ENCODE measurements at places on chromosomes 2 and 18.

DNA sequence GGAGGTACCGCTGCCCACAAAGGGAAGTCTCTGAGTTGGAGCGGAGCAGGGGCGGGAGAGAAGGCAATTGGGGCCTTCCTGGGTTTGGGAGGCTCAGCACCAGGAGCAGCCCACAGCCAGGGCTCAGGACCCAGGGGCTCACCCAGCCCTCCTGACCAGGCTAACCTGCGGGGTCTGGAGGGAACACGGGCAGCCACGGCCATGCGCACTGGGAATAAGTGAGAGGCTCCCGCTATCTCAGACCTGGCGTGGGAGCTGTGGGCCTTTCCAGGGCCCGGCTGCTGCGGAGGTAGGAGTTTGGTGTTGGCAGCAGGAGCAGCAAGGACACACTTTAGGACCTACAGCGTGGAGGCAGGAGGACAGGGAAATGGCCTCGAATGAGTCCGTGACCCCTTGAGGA, 69.0 kb downstream of the RRM2 start:
- DNase-seq = no peak

- peak; percentile 49 for DNase-seq
These were observed 13.0 kb upstream of the FAHD2A start for GRCh38 chr2:95389245-95390119.

DNA sequence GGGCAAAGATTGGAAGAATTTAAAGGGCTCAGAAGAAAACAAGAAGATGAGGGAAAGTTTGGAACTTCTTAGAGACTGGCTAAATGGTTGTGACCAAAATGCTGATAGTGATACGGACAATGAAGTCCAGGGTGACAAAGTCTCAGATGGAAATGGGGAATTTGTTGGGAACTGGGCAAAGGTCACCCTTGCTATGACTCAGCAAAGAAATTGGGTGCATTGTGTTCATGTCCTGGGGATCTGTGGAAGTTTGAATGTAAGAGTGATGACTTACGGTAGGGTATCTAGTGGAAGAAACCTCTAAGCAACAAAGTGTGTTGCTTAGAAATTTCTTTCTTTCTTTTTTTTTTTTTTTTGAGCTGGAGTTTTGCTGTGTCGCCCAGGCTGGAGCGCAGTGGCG, 6.0 kb upstream of the IL1A start:
- no peak for DNase-seq

DNA sequence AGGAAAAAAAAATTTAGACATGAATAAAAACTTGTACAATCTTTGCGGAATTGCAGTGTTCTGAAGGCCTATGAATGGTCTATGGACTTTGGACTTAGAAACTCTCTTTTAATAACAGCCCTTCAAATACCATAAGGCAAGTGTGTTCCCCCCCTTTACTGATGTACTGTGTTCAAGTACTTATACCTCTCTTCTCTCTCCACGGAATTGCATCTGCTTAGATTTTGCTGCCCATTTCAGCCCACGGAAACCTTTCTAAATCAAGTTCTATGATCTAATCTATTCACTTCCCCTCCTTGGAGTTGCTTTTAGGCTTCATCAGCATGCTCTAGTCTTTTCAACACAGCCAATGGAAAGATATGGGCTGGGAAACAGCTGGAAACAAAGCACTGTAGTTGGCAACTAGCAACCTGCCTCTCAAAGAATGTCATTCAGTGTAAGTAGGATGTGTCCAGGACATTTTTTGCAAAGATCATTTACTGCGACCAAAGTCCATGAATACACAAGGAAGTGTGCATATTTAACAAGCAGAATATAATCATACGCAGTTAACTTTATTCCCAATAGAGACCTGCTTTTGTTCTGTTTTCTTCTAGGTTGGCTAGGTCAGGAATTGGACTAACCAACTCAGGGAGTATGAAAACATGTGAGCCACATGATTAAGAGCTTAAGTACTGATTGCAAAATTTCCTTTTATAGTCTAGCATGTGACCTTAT, 58.0 kb downstream of the SLC40A1 start:
- DNase-seq = no peak

GRCh38 chr2:37742286-37742685, 70.8 kb upstream of the CDC42EP3 start:
- no peak for DNase-seq

DNA sequence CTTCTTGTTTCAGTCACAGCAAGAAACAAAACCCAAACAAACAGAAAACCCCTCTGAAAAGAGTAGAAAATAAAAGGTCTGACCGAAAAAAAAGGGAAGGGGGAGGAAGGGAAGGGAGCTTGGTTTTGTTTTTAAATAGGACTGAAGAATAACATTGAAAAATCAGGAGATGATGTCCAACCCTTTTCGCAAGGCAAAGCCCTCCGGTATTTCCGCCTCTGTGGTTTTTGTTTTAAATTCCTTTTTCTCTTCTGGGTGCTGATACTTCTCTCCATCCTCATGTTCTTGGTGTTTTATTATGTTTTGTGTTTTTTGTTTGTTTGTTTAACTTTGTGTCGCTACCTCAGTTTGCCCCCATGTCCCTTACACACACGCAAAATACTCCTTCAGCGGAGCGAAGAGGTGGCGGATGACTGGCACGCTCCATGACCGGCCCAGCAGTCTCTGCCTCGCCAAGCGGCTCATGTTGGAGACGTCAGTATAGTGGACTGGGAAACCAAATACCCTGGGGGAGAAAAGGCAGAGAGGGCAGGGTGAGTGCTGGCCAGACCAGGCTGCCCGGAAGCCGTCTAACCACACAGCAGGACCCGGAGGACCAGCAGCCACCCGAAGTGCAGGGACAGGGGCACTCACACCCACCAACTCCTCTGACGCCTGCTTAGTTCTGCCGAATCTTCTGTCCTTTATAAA, 65.7 kb upstream of the POMC start:
- DNase-seq = no peak

DNA sequence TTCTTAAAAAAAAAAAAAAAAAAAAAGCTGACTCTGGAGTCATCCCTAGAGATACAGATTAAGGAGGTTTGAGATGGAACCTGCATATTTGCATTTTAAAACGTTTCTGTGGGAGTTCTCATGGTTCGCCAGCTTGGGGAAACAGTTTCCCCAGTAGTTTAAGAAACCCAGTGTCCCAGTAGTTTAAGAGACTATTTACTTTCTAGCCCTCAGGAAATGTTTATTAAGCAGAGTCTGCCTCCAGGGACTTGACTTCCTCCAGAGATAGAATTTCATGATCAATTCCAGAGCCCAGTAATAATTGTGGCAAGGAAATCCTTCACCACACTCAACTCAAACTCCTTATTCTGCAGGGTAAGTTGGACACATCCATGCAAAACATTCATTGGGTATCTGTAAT, 39.1 kb downstream of the DIPK1C start:
- no peak for DNase-seq

DNA sequence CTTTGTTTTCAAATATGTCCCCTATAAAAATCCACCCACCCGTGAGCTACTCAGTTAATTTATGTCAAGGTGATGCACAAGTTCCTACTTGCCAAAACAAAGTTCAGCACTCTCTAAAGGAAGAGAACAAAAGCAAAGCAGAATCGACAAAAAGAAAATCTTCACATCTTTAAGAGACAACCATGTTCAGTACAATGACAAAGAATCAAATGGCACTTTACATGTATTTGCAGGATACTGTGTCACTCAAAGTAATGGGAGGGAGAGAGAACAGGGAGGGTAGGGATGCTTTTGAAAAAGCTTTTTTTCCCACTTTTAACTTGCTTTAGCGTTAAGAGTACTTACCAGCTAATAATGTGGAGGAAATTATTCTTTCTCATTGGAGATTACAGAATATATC, 39.0 kb upstream of the FAM237A start:
- DNase-seq = no peak

DNA sequence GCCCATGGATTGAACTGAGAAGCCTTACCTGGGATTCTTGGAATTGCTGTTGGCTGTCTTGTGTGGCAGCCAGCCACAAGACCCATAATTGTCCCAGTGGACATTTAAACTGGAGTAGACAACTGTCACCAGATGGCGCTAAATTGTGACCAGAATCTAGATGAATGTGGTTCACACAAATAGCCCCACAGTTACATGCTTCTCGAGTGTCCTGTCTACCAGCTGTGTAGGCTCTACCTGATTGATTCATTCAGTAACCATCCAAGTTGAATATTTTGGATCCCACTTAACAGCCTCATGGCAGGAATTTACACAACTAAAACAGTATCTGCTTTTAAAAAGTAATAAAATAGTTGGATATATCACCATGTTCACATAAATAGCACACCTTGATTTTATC, 73.2 kb downstream of the MAP4K4 start:
- DNase-seq = no peak

DNA sequence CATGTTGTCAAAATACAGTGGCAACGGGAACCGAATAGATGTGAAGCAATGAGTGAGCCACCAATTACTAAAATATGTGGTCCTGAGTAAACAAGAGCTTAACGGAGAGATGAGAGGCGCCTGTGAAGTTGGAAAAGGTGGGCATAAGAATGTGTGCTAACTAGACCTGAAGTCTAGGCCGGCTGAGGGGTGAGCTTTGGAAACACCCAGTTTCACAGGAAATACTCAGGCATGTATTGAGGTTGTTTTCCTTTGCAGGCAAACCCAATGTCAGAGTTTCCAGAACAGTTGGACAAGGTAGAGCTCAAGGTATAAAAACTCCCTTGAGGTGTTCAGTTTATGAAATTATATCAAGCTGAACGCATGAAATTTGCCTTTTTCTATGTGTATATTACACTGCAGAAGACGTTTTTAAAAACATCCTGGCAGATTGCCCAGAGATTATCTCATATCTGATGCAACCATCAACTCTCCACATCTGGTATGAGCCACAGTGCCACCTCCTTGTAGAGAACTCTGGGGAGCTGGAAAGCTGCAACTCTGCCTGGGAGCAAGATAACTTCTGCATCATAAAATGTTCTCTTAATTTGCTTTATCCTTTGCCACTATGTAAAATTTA, 3.9 kb upstream of the WDSUB1 start:
- peak; percentile 53 for DNase-seq

DNA sequence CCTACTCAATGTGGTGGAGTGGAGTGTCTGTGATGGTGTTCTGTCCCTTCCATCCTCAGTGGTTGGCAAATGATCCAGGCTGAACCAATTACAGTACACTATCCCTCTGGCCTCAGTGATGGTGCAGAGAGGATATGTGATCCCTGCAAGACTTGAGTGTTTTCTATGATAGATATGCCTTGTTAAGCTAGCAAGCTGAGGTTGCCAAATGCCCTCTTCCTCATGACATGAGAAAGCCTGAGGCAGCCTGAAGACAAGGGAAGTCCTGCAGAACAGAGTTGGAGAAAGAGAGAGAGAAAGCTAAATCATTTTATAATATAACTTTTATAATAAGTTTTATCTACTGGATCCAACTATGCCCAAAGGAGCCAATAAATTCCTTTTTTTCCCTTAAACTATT, 41.6 kb upstream of the GORASP2 start:
- no peak for DNase-seq

DNA sequence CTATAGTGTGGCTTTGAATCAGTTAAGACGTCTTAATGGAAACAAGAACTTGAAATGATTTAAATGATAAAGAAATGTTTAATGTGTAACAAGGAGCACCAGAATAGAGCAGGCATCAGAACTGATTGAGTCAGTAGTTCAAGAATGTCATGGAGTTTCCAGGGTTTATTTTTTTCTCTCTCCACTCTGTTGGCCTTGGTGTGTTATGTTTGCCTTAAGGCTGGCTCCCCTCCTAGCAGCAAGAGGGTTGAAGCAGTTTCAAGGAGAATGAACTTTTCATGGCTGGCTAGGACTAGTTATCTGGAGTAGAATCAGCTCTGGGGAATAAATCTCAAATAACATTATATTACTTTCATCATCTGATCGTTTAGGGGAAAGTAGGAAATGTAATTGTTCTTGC, 13.4 kb upstream of the GLS start:
- DNase-seq = no peak

GRCh38 chr2:105813405-105813804, 68.7 kb downstream of the NCK2 start:
- no peak for DNase-seq

DNA sequence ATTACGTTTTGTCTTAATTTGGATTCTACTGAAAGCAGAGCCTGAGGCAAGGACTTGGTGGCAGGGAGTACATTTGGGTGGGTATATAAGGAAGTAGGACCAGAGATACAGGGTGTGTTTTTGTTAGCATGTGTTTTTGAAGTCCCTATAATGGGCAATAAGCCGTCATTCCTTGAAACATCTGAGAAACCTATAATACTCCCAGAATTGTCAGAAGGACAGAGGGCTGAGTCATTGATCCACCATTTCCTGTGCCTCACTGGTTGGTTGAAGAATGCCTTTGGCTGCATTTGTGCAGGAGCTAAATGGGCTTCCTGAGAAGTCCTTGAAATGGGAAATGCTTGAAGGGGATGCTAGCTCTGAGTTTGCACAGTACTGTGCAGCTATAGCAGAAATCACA, 281.8 kb upstream of the ZEB2 start:
- peak; percentile 68 for DNase-seq

DNA sequence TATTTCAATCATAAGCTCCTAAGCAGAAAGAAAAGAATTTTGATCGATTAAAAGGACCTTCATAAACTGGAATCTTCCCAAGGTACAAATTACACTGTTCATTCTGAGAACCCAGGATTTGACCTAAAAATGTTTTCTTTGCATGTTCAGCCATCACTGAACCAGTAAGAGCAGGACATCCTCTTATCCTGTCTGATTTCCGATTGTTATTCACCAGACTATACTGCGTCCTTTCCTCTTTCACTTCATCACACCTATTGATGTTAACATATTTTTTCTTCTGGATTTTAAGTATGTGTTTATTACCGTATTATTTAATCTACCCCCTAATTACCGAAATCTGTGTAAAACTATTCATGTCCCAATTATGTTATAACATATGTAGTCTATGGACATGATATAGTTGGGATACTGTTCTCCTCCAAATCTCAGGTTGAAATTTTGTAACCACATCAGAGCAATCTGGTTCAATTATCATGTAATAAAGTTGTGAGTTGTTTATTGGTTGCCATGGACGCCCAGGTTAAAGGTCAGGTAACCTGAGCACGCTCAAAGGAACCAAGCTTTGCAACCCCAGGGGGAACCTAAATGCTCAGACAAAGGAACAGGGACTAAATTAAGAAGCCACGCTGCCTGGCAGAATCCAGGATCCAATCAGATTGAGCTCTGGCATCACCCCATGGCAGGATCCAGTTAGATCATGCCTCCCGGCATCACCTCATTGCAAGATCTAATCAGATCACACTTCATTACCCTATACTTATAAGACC, 11.6 kb upstream of the TBC1D8 start:
- no peak for DNase-seq

- DNase-seq = no peak
These were observed 16.0 kb downstream of the INSIG2 start for GRCh38 chr2:118103951-118104940.

DNA sequence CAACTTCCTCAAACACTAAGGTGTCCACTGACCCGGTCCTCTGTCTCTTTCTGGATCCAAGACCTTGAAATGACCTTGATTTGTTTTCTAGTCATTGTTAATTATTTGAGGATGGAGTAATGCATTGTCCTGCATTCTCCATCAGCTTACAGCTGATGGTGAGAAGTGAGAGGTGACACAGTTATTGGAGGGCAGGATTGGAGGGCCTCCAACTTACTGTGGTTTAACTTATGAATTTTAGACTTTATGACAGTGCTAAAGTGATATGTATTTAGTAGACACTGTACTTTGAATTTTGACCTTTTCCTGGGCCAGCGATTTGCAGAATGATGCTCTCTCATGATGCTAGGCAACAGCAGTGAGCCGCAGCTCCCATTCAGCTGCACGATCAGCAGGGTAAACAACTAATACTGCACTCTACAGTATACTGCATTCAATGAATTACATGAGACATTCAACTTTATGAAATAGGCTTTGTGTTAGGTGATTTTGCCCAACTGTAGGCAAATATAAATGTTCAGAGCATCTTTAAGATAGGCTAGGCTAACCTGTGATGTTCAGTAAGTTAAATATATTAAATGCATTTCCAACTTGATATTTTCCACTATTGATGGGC, 200.0 kb upstream of the MEX3C start:
- DNase-seq = no peak
